Upper lobe of left lung (tissue), 6 donors: ENCODE measurements at places on chromosomes 2 and 18. TPM values are rescaled to one million over a fixed set of nuclear protein-coding genes. Genes with fewer than 3 reads are reported as not detected.

DNA sequence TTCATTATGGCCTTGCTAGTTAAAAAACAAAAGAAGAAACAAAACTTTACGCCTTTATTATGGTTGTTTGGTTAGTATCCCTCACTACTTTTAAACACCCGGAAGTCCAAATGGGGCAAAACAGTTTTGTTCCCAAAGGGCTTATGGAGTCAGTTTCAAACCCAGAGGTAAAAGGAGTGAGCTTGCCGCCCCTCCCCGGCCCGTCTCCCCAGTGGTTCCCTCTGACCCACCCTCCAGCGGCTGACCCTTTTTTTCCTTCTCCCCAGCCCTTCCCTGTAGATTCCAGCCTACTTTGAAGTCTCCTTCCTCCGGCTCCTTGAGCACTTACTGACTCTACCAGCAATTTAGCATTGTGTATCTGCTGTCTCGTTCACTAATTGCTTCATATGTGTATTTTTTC is 209.2 kb downstream of the ICOS start:
- H3K4me1 ChIP-seq: peaks cover 11% of the 10 kb centered on the region
- H3K36me3 ChIP-seq: no peaks in the 10 kb centered on the region
- H3K27ac ChIP-seq: no peak overlapping the region
- DNase-seq: peak; percentile 12
- H3K4me3 ChIP-seq: peak overlapping the region; percentile 45

GRCh38 chr18:711310-711656 is 1.1 kb downstream of the ENOSF1 start:
- peaks cover 4% of the 10 kb centered on the region for H3K36me3 ChIP-seq
- H3K4me3 ChIP-seq: peak overlapping the region; percentile 68
- H3K4me1 ChIP-seq: peaks cover 10% of the 10 kb centered on the region

GRCh38 chr2:42969231-42970150 is 177.1 kb upstream of the HAAO start:
- H3K27ac ChIP-seq: no peak overlapping the region
- no peaks in the 10 kb centered on the region for H3K27me3 ChIP-seq
- DNase-seq: no peak

The VSNL1 gene
- not detected for total RNA-seq

The MC4R gene
- not detected for total RNA-seq

The LINC00305 gene
- not detected for total RNA-seq

- no peaks in the 10 kb centered on the region for H3K4me1 ChIP-seq
- H3K27ac ChIP-seq: no peak overlapping the region
- H3K4me3 ChIP-seq: no peak overlapping the region
- H3K36me3 ChIP-seq: no peaks in the 10 kb centered on the region
Measured at GRCh38 chr18:38244480-38244879, 678.9 kb upstream of the CELF4 start.

DNA sequence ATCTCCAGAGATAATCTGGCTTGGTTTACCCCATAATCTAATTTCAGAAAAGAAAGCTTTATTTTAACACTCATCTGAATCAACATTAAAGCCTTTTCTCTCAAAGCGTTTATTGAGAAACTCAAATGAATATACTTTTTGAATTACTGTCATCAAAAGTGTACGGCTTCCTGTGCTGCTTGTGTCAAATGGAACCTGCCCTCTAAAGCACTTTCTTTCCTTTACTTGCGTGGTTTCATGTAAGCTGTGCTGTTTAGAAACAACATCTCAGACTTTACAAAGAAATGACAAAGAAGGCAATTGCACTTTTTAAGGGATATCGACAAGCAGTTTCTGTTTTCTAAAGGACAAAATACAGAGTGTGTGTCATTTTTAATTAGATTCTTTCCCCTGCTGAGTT is 35.1 kb downstream of the CYBRD1 start:
- H3K27me3 ChIP-seq: no peaks in the 10 kb centered on the region
- H3K27ac ChIP-seq: no peak overlapping the region
- no peaks in the 10 kb centered on the region for H3K36me3 ChIP-seq
- DNase-seq: no peak
- H3K4me1 ChIP-seq: peaks cover 6% of the 10 kb centered on the region

The ORC2 gene
- 26.1 TPM for total RNA-seq

- H3K4me3 ChIP-seq: no peak overlapping the region
- H3K4me1 ChIP-seq: no peaks in the 10 kb centered on the region
- H3K27ac ChIP-seq: no peak overlapping the region
- DNase-seq: no peak
- no peaks in the 10 kb centered on the region for H3K36me3 ChIP-seq
Measured at GRCh38 chr2:644871-645270, 32.3 kb downstream of the TMEM18 start.

DNA sequence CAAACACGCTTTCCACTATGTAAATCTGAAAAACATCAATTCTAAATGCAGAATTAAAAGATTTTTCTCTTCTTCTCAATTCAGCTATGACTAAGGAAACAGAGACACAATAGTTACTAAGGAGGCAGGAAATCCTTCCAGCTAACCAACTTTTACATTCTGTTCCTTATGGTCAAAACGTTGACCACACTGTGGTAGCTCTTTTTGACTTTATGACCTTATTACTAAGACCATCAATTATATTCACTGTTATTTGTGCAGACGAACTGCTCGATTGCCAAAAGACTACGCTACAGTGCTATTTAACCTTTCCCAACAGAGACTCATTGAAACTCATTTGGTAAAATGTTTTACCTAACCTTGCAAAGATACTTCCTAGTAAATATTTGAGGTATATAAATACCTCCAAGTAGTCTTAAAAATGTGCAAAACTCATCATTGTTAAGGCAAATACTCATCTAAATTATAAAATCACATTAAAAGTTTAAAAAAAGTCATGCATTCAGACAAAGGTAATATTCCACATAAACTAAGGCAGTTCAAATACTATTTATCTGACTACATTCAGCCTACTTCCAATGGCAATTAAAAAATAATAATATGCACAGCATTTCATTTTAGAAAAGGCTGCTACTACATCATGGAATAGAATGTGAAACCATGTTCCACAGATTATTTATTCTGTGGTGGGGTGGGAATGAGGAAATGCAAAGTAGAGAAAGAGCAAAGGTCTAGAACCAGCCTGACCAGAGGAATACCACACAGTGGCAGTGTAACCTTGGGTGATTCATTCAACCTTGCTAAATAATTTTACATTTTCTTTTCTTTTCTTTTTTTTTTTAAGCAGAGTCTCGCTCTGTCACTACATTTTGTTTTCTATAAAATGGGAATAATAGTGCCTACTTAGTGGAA is 139.9 kb downstream of the THADA start:
- H3K27me3 ChIP-seq: no peaks in the 10 kb centered on the region
- H3K4me1 ChIP-seq: peaks cover 27% of the 10 kb centered on the region
- H3K36me3 ChIP-seq: no peaks in the 10 kb centered on the region
- no peak overlapping the region for H3K4me3 ChIP-seq
- no peak for DNase-seq
- no peak overlapping the region for H3K27ac ChIP-seq

DNA sequence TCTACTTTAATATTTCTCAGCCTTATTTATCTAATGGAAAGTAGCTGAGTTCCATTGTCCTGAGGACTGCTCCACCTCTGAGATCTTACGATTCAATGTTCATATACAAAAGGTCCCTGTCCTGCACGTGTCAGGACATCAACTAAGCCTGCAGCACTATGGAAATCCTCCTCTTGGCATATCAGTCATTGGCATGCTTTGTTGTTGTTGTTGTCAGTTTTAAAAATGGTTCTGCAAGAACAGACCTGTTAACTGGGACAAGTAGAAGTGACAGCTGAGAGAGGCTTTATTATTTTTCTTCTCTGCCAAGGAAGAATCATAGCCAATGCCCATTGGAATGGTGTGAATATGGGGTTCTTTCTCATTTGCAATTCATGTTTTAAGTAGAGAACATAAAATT is 450.1 kb upstream of the PKDCC start:
- no peak overlapping the region for H3K27ac ChIP-seq
- no peaks in the 10 kb centered on the region for H3K36me3 ChIP-seq
- no peak overlapping the region for H3K4me3 ChIP-seq

- H3K4me1 ChIP-seq: peaks cover 23% of the 10 kb centered on the region
- H3K36me3 ChIP-seq: no peaks in the 10 kb centered on the region
- peaks cover 9% of the 10 kb centered on the region for H3K27me3 ChIP-seq
- H3K27ac ChIP-seq: peak within 1 kb of the TSS; percentile 85
Measured at GRCh38 chr2:69013142-69013839, at the start of gene ANTXR1. Gene ANTXR1 (plus strand): TSS chr2:69013179. CDS start chr2:69013500, 321 bp downstream.

GRCh38 chr18:54956506-54956905 is 2.8 kb downstream of the CCDC68 start:
- H3K27ac ChIP-seq: no peak overlapping the region
- no peaks in the 10 kb centered on the region for H3K36me3 ChIP-seq

The PTPRN gene
- total RNA-seq: 0.30 TPM

- H3K4me1 ChIP-seq: no peaks in the 10 kb centered on the region
- no peak overlapping the region for H3K4me3 ChIP-seq
- H3K27me3 ChIP-seq: no peaks in the 10 kb centered on the region
Measured at GRCh38 chr2:199484927-199485326, 27.2 kb upstream of the SATB2 start.

- no peak overlapping the region for H3K27ac ChIP-seq
- no peaks in the 10 kb centered on the region for H3K27me3 ChIP-seq
- DNase-seq: peak; percentile 7
- H3K4me1 ChIP-seq: peaks cover 21% of the 10 kb centered on the region
- H3K4me3 ChIP-seq: no peak overlapping the region
Measured at GRCh38 chr2:71609958-71610357, 156.6 kb downstream of the DYSF start.

DNA sequence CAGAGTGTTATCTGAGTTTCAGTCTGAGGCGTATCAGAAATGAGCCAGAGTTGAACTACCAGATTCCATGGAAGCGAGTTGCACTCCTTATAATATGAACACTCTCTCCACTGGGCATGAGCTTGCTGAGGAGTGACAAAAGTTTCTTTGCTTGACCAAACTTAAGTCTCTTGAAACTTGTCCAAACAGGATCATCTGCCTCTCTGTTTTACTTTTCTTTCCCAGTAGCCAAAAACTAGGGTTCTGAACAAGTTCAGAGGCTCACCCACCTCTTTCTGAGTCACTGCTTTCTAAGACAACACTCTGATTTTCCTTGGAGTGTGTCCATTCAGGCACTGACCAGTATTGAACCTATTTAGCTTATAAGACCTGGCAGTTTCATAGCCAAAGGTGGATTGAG is 233.2 kb upstream of the TCF4 start:
- H3K27me3 ChIP-seq: no peaks in the 10 kb centered on the region
- no peak overlapping the region for H3K27ac ChIP-seq
- no peak for DNase-seq
- H3K4me1 ChIP-seq: no peaks in the 10 kb centered on the region
- no peaks in the 10 kb centered on the region for H3K36me3 ChIP-seq

DNA sequence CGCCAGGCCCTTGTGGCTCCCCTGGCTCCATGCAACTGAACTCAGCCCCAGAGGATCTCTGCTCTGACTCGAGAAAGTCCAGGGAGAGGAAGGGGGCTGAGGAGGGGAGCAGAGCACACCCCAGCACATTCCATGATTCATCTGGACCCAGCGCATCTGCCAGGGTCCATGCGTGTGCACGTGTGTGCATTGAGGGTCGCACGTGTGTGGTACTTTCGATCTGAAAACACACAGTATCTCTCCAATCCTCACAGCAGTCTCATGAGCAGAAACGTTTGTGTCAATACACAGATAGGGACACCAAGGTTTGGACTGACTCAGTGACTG is 146.4 kb upstream of the ID2 start:
- no peaks in the 10 kb centered on the region for H3K27me3 ChIP-seq
- peak overlapping the region; percentile 80 for H3K27ac ChIP-seq

GRCh38 chr2:190979906-190980629 is 33.9 kb downstream of the STAT1 start:
- H3K4me3 ChIP-seq: peak overlapping the region; percentile 30
- no peaks in the 10 kb centered on the region for H3K27me3 ChIP-seq
- peak; percentile 91 for DNase-seq
- H3K36me3 ChIP-seq: peaks cover 68% of the 10 kb centered on the region
- peak overlapping the region; percentile 55 for H3K27ac ChIP-seq
- H3K4me1 ChIP-seq: peaks cover 22% of the 10 kb centered on the region

- no peaks in the 10 kb centered on the region for H3K4me1 ChIP-seq
- no peaks in the 10 kb centered on the region for H3K36me3 ChIP-seq
- no peaks in the 10 kb centered on the region for H3K27me3 ChIP-seq
- no peak overlapping the region for H3K27ac ChIP-seq
- H3K4me3 ChIP-seq: no peak overlapping the region
- DNase-seq: no peak
Measured at GRCh38 chr2:29644949-29645348, 276.4 kb downstream of the ALK start.

The TEX44 gene
- total RNA-seq: not detected

DNA sequence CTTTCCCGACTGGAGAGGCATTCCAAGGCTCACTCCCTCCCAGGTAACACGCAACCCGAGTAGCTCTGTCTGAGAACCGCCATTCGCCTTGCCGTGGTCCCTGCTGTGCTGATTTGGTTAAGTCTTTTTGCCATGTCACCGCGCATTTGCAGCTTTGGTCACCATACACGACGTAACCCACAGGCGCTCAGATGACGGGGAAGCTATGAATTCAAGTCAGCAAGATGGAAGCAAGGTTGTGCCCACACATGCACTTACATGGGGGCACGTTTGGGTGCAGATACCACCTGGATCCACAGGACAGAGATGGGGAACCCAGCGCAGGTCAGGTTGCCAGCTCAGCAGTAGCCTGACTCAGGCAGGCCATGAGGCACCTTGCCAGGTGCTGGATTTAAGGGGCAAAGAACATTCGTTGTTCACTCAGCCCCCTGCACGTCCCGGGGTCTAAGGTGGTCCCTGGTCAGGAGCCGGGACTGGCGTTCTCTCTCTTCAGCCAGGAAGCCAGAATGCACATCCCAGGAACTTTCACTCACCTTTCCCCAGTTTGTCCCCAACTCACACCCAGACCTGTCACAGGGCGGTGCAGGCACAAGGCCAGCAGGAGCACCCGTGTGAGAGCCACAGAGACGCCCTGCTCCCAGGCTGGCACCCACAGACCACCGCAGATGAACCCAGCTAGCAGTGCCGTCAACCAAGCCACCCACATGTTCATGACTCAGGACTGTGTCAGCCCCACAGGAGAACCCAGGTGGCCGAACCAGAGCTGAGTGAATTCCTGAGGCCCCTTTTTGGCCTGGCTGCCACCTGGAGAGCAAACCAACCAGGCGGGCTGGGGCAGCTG is 19.9 kb downstream of the SNED1 start:
- H3K4me3 ChIP-seq: no peak overlapping the region
- H3K36me3 ChIP-seq: no peaks in the 10 kb centered on the region
- no peaks in the 10 kb centered on the region for H3K27me3 ChIP-seq

DNA sequence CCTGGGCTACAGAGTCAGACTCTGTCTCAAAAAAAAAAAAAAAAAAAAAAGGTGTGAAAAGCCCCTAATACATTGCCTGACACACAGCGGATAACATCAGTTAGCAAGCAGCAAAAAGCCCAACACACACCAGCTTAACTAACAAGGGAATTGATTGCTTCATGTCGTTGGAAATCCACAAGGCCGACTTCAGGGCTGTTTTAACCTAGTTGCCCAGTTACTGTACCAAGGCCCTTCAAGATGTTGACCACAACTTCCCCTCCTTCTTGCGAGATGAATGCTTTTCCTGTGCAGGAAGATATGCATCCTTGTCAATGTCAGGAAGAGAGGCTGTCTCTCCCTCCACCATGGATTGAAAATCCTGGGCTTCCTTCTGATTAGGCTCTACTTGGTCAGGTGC is 202.9 kb downstream of the MIB1 start:
- H3K4me3 ChIP-seq: no peak overlapping the region
- no peak overlapping the region for H3K27ac ChIP-seq
- H3K4me1 ChIP-seq: no peaks in the 10 kb centered on the region
- H3K36me3 ChIP-seq: no peaks in the 10 kb centered on the region
- DNase-seq: no peak

GRCh38 chr2:10947446-10948187 is 35.9 kb downstream of the KCNF1 start:
- no peak for DNase-seq
- no peak overlapping the region for H3K27ac ChIP-seq
- H3K4me1 ChIP-seq: no peaks in the 10 kb centered on the region
- H3K4me3 ChIP-seq: no peak overlapping the region
- no peaks in the 10 kb centered on the region for H3K27me3 ChIP-seq
